ENCODE measurements at places on chromosomes 12 and 14. TPM values are rescaled to one million over a fixed set of nuclear protein-coding genes. Genes with fewer than 3 reads are reported as not detected.

Gene ABHD4
- 34.1 TPM for total RNA-seq

Gene GUCY2C
- total RNA-seq, result 0.11 TPM

Gene RFX4
- total RNA-seq, result not detected

Gene AQP2
- not detected for total RNA-seq

Gene PDZRN4
- 0.15 TPM for total RNA-seq

Gene SLC10A1
- not detected for total RNA-seq

Gene DCD
- not detected for total RNA-seq

Gene AVPR1A
- total RNA-seq, result 1.5 TPM

Gene ISCA2
- 24.8 TPM for total RNA-seq

Gene A2M
- total RNA-seq, result 86.0 TPM

Gene PTGDR
- 0.39 TPM for total RNA-seq

Gene KCNK13
- total RNA-seq, result 0.30 TPM

Gene TAS2R30
- 0.73 TPM for total RNA-seq

Gene C12orf76
- total RNA-seq, result 4.6 TPM

Gene LTBP2
- total RNA-seq, result 33.0 TPM

Gene MANSC4
- not detected for total RNA-seq

Gene GPRC5A
- total RNA-seq, result 0.99 TPM

Gene FGF23
- not detected for total RNA-seq

Gene LAG3
- total RNA-seq, result 0.24 TPM

Gene GPR68
- total RNA-seq, result 0.27 TPM

Gene DBX2
- total RNA-seq, result not detected

Gene IFI27
- total RNA-seq, result 69.2 TPM

Gene PRB2
- not detected for total RNA-seq

Gene INSM2
- total RNA-seq, result not detected

Gene RPGRIP1
- not detected for total RNA-seq

Gene ZFC3H1
- 18.1 TPM for total RNA-seq

Gene WDHD1
- total RNA-seq, result 0.86 TPM

Gene KRT6B
- total RNA-seq, result 0.26 TPM

Gene FLRT2
- 10.2 TPM for total RNA-seq

Gene CYP27B1
- 0.54 TPM for total RNA-seq

Gene KRT77
- total RNA-seq, result not detected

Gene CLEC9A
- not detected for total RNA-seq

Gene HOXC9
- total RNA-seq, result 7.1 TPM

Gene PLD4
- not detected for total RNA-seq

Gene SSTR1
- 0.60 TPM for total RNA-seq

Gene GPRC5D
- not detected for total RNA-seq

Gene SERPINA3
- total RNA-seq, result 229 TPM

Gene LRCOL1
- not detected for total RNA-seq

Gene PDE3A
- total RNA-seq, result 4.1 TPM

Gene CCDC177
- not detected for total RNA-seq

Gene ATL1
- 0.48 TPM for total RNA-seq

Gene LRP1-AS
- not detected for total RNA-seq

Gene CD163
- total RNA-seq, result 38.2 TPM

Gene OTX2
- total RNA-seq, result not detected
